Activated naive CD4-positive, alpha-beta T cell (primary cell): ENCODE measurements at places on chromosomes 16 and 17.

DNA sequence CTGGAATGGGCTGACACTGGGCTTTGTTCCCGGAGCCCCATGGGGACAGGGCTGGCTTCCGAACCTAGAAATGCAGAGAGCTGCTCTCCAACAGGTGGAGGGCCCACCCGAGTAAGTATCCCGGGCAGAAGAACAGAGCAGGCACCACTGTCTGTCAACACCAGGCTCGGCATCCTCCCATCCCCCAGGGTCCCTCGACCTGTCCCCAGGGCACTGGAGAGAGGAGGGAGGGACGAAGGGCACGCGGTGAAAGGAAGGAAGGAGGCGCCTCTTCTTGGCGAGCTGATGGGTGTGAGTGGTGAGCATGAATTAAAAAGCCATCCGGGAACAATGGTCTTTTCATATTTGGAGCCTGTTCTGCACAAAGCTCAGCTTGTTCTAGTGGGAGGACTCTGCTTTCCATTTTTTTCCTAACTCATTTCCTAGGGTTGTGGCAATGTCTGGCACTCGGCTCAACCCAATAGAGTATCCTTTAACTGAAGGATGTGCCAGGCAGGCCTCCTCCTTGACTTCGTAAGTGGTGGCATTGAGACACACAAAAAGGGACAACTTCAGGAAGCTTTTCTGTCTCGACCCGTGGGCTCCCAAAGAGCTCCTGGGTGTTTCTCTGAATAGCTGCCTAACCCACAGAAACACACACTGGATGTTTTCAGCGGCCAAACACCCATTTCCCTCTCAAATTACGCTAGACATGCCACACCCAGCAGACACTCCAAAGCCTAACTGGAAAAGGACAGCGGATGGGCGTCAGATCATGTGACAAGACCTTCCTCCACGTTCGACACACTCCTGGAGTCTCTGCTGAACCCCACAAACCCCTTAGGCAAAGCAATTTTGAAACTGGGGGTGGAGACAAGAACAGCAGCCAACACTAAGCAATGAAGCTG lies 47.7 kb downstream of the ZFHX3 start:
- DNase-seq: no peak

GRCh38 chr16:30692396-30693064 lies 6.4 kb upstream of the SRCAP start:
- no peak for DNase-seq

- no peak for DNase-seq
Observed at GRCh38 chr16:67210069-67210937, 11.4 kb downstream of the ELMO3 start.

GRCh38 chr17:64273006-64273405 lies 9.9 kb upstream of the TEX2 start:
- DNase-seq: no peak

DNA sequence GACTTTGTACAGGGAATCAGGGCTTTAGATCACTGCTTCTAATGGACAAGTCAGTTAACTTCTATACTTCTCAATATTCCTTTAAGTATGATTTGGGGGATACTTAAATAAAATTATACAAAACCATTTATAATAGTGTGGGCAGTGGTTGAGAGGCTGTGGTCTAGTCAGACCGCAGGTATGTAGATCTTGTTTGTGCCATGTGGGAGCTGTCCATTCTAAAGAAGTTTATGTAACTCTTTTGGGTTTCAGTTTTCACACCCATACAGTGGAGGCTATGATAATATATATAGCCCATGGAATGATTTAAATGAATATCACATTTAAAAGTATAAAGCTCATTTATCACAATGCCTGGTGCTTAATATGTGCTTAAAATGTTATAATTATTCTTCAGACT lies 654.3 kb upstream of the KIF2B start:
- DNase-seq: no peak

GRCh38 chr17:73612031-73612472 lies 32.2 kb downstream of the SDK2 start:
- no peak for DNase-seq

- no peak for DNase-seq
Observed at GRCh38 chr17:4033751-4034251, 69.6 kb upstream of the ATP2A3 start.

GRCh38 chr16:80166082-80166481 lies 374.7 kb upstream of the DYNLRB2 start:
- DNase-seq: no peak

GRCh38 chr17:50283246-50283645 lies 9.0 kb downstream of the TMEM92 start:
- no peak for DNase-seq

DNA sequence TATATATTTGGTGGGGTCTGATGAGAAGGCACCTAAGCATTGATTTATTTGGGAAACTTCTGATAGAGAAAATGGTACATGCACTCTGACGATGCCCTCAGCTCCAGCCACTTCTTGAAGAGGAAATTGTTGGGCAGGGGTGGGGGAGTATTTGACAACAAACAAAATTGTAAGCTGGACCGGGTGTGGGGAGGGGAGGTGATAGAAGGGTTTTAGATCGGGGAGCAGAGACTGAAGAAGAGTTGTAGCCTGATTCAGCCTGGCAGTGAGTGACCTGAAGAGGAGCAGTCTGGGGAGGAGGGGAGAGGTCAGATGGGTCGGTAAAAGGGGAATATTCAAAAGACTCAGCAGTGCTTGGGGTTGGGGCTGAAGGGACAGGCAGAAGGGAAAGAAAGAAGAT lies 2284.7 kb downstream of the TP53TG3F start:
- no peak for DNase-seq

- no peak for DNase-seq
Observed at GRCh38 chr16:48203974-48204824, 39.9 kb upstream of the LONP2 start.

DNA sequence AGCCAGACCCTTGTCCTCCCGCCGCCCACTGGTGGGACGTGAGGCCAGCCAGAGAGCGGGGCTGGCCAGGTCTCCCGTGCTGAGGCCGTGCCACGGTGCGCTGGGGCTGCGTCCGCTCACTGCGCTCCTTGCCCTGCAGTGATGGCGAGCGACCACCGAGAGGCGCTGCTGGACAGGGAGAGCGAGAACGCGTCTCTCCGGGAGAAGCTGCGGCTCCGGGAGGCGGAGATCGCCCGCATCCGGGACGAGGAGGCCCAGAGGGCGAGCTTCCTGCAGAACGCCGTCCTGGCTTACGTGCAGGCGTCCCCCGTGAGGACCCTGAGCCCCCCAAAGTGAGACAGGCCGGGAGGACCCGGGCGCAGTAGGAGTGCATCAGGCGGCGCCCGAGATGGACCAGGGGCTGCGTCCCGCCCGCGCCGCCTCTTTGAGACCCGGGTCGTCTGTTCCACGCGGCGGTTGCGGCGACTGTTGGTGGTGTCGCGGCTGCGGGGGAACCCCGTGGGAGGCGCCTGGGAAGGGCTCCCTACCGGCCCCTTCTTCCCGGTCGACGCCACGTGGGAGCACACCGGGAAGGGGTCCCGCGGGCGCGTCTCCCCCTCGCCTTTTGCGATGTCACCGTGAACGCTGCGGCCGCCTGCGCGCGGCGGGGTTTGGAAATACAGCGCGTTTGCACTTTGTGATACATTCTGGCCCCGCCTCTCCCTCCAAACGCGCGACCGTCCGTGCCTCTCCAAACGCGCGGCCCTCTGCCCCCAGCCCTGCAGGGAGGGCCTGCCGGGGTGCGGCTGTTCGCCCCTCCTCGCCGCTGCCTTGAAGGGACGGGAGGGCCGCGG lies 792 bp upstream of the RAC3 start:
- peak; percentile 75 for DNase-seq

- no peak for DNase-seq
Observed at GRCh38 chr17:38873640-38874380, 4.0 kb downstream of the LASP1 start.

GRCh38 chr16:582218-582613 lies 7.7 kb upstream of the RAB40C start:
- no peak for DNase-seq

GRCh38 chr16:15492091-15492740 lies 57.8 kb downstream of the BMERB1 start:
- DNase-seq: no peak

DNA sequence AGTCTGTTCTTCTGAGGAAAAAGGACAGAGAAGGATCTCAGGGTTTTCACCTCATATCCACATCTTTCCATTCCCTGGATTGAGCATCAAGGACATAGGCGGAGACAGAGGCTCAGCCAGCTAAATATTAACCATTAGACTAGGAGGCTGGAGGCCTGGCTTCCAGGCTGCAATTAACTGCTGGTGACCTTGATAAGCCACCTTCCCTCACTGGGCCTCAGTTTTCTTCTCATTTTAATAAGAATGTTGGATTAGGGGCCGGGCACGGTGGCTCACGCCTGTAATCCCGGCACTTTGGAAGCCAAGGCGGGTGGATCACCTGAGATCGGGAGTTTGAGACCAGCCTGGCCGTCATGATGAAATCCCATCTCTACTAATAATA lies 25.6 kb upstream of the CNOT1 start:
- no peak for DNase-seq

- no peak for DNase-seq
Observed at GRCh38 chr16:49497466-49497865, 123.9 kb downstream of the C16orf78 start.

- DNase-seq: no peak
Observed at GRCh38 chr16:81514041-81514559, 69.5 kb downstream of the CMIP start.

GRCh38 chr17:795721-796120 lies 13.6 kb downstream of the MRM3 start:
- no peak for DNase-seq

DNA sequence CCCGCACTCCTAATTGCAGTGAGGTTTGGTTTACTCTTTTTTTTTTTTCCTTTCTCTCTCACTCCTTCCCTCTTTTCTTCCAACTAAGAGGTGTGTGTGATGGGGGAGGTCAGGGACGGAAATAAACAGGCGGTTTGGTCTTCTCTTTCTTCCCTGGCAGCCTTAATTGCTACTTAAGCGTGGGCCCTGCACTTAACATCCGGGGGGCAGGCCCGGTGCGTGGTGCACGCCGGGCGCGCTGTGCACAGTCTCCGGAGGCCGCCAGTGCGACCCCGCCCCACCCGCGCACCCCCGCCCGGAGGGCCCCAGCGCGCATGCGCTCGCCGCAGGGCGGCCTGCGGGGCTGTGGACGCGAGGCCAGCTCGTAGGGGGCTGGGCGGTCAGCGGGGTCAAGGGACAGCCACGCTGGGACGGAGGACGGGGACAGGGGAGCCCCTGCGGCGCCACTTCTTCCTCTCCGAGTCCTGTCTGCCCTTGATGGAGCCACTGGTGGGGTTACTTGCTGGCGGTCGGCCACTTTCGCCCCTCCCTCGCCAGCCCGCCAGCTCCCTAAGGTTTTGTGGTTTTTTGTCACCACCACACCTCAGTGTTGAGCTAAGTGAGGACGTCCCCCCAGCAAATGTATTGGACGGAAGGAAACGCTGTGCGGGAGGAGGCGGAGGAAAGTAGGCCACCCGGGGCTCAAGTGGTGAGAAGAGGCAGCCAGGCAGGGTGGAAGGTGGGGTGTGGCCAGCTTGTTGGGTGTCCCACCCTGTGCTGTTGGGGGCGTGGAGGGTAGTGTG lies 120.9 kb downstream of the MRM1 start:
- peak; percentile 53 for DNase-seq

DNA sequence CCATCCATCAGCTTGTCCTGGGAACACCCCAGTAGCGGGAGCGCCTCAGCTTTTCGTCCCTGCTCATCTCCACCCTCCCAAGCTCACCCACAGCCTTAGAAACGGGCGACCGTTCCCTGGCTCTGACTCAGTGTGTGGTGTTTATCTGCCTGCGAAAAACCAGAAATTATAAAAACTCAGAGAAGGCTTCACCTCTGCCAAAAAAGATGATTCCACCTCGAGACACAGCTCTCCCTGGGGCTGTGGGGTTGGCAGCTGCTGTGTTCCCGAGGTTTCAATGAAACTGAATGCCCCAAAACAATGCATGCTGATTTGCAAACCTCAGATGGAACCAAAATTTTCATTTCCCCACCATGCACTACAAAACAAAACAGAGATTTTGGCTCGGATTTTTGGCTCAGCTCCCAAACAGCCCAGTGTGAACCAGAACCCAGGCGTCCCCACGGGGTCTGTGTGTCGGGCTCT lies 62.4 kb upstream of the MED9 start:
- DNase-seq: no peak

DNA sequence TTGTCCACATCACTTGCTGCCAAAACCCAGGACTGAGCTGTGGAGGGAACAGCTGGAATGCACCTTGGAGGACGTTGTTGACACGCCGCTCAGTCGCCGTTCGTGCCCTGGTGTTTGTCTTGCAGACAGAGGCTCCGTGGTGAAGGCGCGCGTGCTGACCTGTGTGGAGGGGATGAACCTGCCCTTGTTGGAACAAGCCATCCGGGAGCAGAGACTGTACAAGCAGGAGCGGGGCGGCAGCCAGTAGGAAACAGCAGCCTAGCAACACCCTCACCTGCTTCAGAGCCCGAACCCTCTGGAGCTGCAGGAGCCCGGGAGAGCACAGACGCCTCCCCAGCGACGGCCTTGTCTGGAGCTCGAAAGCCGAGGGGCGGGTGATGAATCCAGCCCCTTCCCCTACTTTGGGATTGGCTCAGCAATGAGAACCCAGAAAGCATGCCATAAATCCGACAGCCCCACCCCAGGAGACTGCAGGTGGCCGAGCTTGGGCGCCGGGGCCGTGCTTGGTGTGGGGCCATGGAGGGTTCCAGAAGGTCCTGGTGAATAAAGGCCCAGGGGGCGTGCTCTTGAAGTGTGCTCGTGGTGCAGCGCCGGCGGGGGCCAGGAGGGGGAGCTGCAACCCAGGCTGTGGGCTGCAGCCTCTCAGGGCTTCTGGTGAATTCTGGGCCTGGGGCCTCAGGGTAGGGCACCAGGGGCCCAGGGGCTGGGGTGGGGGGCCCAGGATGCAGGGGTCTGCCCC lies 470 bp upstream of the CDK3 start:
- peak; percentile 63 for DNase-seq

- no peak for DNase-seq
Observed at GRCh38 chr17:64502809-64503208, 3.3 kb downstream of the DDX5 start.

DNA sequence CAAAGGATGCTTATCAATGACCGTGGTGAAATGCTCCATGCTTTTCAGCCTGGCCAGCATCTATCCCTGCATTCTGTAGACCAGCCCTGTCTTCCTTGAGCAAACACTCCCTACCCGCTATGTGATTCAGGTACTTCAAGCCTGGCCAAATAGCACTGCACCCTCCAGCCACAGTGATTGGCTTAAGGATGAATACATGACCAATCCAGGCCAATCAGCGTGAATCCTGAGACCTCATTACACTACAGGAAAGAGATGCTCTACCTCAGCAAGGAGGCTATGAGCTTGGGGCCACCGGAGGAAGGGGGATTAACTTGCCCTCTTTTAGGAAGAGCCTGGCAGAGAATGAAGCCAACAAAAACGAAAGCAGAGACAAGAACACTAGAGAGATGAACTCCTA lies 162.5 kb downstream of the ZNF423 start:
- DNase-seq: no peak

GRCh38 chr16:69087161-69087581 lies 18.3 kb upstream of the HAS3 start:
- DNase-seq: no peak

GRCh38 chr17:28404812-28405570 lies 1.0 kb downstream of the SLC46A1 start:
- no peak for DNase-seq

GRCh38 chr17:72025113-72025512 lies 95.7 kb upstream of the SOX9 start:
- no peak for DNase-seq
